Retinal pigment epithelial cell (primary cell): ENCODE measurements at places on chromosomes 16 and 17.
A peak's percentile ranks its signal among the peaks of the same experiment; 100 is the strongest.

DNA sequence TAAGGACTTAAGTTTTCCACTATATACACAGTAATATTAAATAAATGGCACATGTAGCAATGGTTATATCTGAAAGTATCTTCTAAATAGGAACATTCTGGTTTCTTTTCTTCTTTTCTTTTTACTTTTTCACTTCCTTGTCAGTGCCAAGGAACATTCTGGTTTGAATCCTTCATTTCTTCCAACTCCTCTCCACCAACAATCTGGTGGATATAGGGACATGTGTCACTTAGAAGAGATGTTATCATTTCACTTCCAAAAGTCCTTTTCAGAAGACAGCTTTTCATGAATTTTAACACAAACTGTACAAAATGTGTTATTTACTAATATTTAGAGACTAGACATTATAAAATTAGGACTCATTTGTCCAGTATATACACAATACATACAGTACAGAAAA lies 7.9 kb upstream of the GOT2 start:
- DNase-seq = no peak

DNA sequence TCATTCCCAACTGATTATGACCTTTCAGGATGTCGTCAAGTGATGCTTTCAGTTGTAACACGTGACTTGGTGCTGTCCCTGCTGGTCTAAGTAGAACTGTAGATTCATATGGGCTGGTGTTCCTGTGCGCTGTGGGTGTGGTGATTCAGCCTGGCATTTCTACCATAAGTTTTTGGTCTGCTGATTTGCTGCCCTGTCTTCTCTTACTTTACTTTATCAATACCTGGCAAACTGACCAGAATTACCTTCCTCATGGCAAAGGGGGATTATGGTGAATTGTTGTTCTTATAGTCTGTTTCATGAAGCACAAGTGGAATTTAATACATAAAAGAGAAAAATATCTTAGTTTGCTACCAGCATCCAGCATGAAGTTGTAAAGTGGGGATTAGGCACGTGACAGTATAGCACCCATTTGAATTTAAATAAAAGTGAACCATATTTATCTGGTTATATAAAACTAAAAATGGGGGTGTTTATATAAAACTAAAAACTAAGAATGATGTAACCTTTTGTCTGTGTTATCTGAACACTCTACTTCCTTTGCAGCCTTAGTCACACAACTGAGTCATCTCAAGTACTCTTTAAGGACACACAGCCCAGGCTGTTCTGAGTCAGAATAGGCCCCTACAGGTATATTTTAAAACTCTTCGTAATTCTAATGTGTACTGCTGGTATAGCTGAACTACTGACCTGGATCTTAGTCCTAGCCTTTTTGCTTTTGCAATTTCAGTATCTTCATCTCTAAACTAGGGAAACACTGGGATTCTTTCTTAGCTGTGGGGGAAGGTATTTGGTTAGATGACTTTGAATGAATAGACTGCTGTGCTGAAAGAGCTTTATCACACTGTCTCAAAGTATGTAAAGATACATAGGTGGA lies 28.3 kb downstream of the TTC19 start:
- DNase-seq = peak; percentile 52

DNA sequence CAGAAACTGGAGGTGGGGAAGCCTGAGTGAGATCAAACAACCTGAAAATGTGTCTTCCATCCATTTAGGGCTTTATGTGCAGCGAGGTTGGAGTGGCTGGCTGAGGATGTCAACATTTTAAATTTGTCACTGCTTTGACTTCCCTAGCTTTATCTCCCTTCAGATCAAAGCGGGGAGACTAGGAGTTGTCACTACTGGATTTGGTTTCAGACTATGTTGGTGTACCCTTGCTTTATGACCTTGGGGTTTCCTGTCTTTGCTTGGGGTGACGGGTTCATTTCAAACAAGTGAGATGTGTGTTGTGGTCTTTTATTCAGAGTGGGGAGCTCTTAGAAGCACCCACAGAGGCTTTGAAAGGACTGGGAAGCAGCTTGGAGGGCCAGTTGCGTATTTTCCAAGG lies 25.6 kb downstream of the MSI2 start:
- DNase-seq = no peak

- no peak for DNase-seq
Measured at GRCh38 chr17:70109497-70109896, 34.5 kb downstream of the KCNJ16 start.

DNA sequence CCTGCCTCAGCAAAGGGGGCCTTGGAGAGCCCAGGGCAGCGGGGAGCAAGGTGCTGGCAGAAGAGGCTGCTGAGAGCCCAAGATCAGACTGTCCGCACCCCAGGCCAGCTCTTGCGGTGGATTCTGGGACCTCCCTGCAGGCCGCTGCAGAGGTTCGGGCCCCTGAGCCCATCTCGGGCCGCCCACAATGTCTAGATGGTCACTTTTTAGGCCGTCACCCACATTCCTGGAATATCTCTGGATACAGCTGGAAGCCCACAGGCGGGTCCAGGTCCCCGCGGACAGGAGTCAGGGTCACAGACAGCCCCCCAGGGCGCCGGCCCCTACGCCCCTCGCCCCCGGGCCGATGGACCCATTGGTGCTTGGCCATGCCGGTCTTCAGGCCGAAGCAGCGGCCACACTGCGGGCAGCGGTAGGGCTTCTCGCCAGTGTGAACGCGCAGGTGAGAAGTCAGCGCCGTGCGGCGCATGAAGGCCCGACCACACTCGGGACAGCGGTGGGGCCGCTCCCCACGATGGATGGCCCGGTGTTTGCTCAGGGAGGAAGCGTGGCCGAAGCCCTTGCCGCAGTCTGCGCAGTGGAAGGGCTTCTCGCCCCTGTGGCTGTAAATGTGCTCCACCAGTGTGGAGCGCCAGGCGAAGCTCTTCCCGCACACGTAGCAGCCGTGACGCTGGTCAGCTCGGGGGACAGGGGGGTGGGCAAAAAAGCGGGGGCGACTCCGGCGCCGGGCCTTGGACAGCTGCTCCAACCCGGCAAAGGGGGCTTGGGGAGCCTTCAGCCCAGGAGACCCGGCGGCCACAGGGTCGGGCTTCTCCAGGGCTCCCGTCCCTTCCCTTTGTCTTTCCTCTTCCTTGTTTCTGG lies 2.1 kb downstream of the ZNF747 start:
- no peak for DNase-seq

- DNase-seq = no peak
Measured at GRCh38 chr16:85663891-85664321, 24.8 kb downstream of the GINS2 start.

DNA sequence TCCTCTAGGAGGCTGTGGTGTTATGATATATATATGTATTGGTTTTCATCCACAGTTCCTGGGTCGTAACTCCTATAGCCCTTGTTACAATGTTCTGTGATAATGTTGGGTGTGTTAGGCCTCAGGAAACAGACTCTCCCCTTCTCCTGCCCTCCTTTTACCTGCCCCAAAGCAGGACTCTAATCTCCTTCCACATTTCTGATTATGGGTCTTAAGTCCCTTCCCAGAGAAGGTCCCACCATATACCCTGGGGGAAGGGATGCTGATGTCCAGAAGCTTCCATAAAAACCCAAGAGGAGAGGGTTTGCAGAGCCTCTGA lies 450 bp upstream of the C1QBP start:
- no peak for DNase-seq

GRCh38 chr16:19329932-19330331 lies 44.4 kb downstream of the CLEC19A start:
- peak; percentile 25 for DNase-seq

GRCh38 chr17:50764734-50765149 lies 2.6 kb downstream of the ANKRD40CL start:
- DNase-seq = no peak

GRCh38 chr17:3647769-3648555 lies 11.4 kb downstream of the CTNS start:
- DNase-seq = no peak

DNA sequence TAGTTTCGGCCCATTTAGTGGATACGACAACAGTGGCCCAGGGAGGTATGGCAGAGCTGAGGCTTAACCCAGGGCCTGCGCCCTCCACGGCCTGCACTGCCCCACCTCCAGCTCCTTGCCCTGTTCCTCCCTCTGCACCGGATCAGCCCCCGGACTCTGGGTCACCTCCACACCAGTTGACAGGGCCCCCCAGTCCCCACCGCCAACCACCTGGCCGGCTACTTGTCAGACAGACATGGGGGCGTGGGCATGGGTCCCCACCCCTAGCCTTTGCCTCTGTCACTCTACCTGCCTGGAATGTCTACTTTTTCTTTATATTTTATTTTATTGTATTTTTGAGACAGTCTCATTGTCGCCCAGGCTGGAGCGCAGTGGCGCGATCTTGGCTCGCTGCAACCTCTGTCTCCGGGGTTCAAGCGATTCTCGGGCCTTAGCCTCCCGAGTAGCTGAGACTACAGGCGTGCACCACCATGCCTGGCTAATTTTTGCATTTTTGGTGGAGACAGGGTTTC lies 3.0 kb upstream of the ACTG1 start:
- DNase-seq = no peak

DNA sequence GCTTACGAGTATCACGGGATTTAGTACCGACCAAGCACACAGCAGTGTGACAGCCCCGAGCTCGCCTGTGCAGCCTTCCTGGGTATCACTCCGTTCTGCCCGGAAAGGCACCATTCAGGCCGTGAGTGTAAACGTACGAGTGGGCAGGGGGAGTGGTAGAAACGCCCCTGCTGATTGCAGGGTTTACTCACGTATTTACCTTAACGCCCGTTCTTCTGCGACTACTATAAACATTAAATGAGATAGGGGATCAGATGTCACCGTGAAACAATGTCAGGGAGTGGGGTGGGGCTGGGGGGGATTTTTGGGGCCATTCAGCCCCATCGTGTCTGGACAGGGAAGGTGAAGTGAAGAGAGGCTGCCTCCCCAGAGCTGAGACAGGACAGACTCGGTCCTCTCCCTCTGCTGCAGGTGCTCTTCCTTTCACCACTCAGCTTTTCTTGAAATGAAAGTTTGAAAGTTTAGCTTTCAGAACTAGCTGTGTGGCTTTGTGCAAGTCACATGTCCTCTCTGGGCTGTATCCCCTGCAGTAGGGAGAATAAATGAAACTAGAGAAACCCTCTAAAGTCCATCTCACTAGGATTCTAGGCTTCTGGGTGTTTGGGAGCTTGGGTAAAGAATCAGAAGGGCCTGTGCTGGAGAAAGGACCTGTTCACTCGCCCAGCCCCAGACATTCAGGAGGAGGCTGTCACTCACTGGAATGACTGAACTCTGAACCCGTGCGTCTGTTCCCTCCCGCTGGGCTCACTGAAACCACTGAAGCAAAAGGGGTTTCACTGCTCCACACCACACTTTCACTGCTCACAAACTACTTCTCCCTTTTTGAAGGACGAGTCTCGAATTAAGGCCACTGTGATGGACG lies 66.7 kb downstream of the RPA1 start:
- DNase-seq = no peak

DNA sequence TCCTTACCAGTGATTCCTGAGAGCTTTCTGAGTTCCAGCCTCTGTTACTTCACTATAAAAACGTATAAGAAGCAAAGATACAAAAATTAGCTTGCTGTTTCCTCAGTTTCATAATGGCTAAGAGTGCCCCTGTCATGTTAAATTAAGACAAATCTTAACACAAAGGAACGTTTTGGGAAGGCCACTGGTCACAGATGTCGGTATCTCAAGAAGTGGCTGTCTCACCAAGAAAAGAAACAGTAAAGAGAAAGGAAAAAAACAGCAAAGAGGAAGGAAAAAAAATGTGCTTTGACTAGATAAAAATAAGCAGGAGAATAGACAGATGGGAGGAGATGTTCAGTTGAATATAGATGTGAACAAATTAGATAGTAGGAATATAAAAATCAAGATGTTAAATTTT lies 94.8 kb upstream of the AKTIP start:
- DNase-seq = no peak

DNA sequence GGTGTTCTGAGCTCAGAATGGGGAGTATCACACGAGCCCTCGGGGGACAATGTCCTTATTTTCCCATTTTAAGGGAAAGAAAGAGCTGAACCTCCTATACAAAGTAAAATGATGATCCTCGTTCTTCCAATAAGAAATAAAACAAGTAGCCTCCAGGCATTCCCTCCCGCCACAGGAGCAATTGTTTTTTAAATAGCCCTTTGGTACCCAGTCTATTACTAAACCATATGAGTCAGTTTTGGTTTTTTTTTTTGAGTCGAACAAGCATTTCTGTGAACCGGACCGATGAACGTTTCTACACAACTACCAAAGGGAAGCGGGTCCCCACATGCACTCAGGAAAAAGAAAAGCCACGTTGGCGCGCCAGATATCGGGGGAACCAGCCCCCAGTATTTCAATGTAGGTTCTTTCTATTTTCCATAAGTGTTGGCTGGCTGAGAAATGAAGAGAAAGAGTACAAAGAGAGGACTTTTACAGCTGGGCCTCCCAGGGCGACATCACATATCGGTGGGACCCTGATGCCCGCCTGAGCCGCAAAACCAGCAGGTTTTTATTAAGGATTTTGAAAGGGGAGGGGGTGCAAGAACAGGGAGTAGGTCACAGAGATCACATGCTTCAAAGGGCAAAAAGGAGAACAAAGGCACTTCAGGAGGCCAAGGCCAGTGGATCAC lies 3.8 kb upstream of the DCXR start:
- no peak for DNase-seq

DNA sequence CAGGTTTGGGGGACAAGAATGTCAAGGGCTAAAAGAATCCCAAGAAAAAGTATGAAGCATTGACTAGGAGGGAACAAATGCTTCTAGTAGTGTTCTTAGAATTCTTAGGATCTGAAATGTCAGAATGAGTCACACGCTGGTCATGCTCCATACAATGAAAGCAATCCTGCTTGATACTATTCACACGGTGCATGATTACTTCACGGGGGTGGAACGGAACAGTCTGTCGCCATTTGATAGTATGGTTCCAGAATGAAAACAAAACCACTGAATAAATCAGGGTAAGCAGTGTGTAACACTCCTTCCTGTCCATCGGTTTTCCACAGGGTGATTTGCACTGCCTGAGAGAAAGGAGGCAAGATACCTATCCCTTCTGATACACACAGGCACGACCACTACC lies 22.9 kb upstream of the YWHAE start:
- peak; percentile 87 for DNase-seq

DNA sequence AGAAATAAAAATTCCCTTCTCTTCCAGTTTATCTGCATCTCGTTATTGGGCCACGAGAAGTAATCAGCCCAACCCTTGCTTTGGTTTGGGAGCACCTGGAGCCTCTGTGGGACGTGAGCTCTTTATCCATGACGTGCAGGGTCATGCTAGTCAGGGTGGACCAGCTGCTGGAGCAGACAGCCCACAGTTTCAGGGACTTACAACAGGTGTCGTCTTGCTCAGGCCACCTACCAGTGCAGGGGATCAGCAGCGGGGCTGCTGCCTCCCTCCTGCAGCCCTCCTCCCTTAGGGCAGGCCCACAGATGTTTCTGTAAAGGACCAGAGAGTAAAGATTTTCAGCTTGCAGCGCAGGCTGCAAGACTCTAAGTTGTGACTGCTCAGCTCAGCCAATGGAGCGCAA lies 16.9 kb downstream of the ADAD2 start:
- DNase-seq = no peak

GRCh38 chr17:2928294-2928890 lies 132.2 kb downstream of the RAP1GAP2 start:
- DNase-seq = no peak
